Right lobe of liver (tissue), 6 donors: ENCODE measurements at places on chromosomes 13 and 19. TPM values are rescaled to one million over a fixed set of nuclear protein-coding genes. Genes with fewer than 3 reads are reported as not detected.

The GIPR gene
- total RNA-seq, result 0.07 TPM

The CD33 gene
- 5.3 TPM for total RNA-seq

The SLC10A2 gene
- total RNA-seq, result not detected

The SHC2 gene
- total RNA-seq, result 69.9 TPM

- no peaks in the 10 kb centered on the region for H3K27me3 ChIP-seq
- H3K36me3 ChIP-seq, result no peaks in the 10 kb centered on the region
- H3K4me3 ChIP-seq, result no peak overlapping the region
- no peak for DNase-seq
These were observed 11.2 kb upstream of the LYPD3 start for GRCh38 chr19:43476606-43477005.

DNA sequence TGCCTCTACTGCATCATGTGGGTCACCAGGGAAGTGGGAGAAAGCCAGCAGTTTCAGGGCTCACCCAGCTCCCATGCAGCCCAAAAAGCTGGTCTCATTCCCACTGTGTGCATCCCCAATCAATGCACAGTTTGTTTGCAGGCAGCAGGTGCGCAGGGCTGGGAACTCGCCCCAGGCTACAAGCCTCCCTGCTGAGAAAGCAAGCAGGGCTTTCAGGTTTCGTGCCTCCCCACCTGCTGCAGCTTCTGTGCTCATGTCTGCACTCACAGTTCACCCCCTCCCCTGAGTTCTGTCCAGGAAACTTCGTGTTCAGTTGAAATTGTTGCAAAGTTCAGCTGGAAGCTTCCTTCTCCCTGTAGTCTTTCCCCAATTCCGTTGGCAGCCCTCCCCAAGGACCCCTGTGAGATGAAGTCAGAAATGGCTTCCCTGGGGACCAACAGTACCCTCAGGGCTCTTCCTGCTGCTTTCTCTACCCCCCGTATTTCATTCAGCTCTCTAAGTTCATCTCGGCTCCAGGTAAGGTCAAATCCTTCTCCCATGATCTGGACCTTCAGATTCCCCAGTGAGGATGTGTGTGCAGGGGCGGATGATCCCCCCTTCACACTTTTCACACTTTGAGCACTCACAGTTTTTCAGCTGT lies 10.3 kb upstream of the KLK3 start:
- H3K36me3 ChIP-seq, result no peaks in the 10 kb centered on the region
- H3K27ac ChIP-seq, result no peak overlapping the region
- H3K4me3 ChIP-seq, result no peak overlapping the region

- DNase-seq, result no peak
- no peak overlapping the region for H3K4me3 ChIP-seq
- no peaks in the 10 kb centered on the region for H3K4me1 ChIP-seq
- H3K27ac ChIP-seq, result no peak overlapping the region
- peaks cover 97% of the 10 kb centered on the region for H3K36me3 ChIP-seq
- no peaks in the 10 kb centered on the region for H3K27me3 ChIP-seq
These were observed 28.6 kb downstream of the PRAM1 start for GRCh38 chr19:8473648-8474476.

- no peaks in the 10 kb centered on the region for H3K36me3 ChIP-seq
- H3K27me3 ChIP-seq, result no peaks in the 10 kb centered on the region
- no peaks in the 10 kb centered on the region for H3K4me1 ChIP-seq
- H3K27ac ChIP-seq, result no peak overlapping the region
- no peak overlapping the region for H3K4me3 ChIP-seq
- DNase-seq, result no peak
These were observed 27.9 kb downstream of the MIPEP start for GRCh38 chr13:23861310-23861709.

DNA sequence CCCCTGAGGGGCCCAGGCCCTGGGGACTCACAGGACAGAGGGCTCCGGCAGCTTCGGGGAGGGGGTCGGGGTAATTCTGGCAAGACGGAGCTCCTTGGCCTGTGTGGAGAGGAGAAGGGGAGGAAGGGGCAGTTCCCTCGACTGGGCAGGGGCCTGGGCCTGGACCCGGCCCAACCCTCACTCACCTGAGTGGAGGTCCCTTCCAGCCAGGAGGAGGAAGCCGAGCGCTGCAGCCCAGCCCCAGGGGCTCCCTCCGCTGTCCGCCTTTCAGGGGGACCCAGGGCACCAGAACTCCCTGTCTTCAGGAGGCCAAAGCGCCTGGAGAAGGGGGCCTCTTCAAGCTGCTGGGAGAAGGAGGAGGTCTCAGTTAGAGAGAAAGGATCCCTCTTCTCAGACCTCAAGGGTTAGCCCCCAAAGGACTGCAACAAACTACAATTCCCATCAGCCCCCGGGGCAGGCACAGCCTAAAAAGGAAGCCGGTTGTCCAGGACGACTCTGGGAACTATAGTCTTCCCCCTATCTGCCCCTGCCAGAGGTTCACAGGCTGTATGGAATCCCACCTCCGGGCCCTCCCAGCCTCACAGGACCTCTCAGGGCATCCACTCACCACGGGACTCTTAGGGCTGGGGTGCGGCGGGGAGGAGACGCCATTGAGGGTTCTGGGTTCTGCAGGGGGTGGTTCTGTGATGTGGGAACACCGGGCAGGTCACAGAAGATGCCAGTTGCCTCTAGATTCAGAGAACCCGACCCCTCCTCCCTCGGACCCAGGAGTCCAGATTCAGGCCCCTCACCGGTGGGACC lies 19.8 kb downstream of the EPS8L1 start:
- DNase-seq, result no peak
- H3K27me3 ChIP-seq, result no peaks in the 10 kb centered on the region
- no peaks in the 10 kb centered on the region for H3K4me1 ChIP-seq
- H3K36me3 ChIP-seq, result peaks cover 11% of the 10 kb centered on the region
- H3K4me3 ChIP-seq, result no peak overlapping the region
- no peak overlapping the region for H3K27ac ChIP-seq

DNA sequence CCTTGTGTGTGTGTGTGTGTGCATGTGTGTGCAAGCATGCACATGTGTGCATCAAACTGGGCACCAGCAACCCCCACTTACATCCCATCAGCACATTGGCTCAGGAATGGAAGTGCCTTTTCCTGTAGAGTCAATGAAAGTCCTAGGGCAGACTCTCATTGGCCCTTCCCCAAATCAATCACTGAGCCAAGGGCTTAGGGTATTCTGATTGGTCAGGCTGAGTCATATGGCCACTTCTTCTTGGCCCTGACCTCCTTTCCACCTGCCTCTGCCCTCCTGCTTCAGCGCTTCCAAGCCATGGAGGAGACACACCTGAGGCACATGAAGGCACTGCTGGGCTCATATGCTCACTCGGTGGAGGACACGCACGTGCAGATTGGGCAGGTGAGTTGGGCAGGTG lies 20.9 kb downstream of the FCHO1 start:
- H3K27ac ChIP-seq, result no peak overlapping the region
- H3K4me3 ChIP-seq, result no peak overlapping the region
- no peaks in the 10 kb centered on the region for H3K36me3 ChIP-seq
- no peak for DNase-seq

GRCh38 chr19:29366757-29367156 lies 153.8 kb upstream of the UQCRFS1 start:
- no peak overlapping the region for H3K4me3 ChIP-seq
- no peaks in the 10 kb centered on the region for H3K27me3 ChIP-seq
- H3K36me3 ChIP-seq, result no peaks in the 10 kb centered on the region
- DNase-seq, result no peak
- H3K27ac ChIP-seq, result no peak overlapping the region

DNA sequence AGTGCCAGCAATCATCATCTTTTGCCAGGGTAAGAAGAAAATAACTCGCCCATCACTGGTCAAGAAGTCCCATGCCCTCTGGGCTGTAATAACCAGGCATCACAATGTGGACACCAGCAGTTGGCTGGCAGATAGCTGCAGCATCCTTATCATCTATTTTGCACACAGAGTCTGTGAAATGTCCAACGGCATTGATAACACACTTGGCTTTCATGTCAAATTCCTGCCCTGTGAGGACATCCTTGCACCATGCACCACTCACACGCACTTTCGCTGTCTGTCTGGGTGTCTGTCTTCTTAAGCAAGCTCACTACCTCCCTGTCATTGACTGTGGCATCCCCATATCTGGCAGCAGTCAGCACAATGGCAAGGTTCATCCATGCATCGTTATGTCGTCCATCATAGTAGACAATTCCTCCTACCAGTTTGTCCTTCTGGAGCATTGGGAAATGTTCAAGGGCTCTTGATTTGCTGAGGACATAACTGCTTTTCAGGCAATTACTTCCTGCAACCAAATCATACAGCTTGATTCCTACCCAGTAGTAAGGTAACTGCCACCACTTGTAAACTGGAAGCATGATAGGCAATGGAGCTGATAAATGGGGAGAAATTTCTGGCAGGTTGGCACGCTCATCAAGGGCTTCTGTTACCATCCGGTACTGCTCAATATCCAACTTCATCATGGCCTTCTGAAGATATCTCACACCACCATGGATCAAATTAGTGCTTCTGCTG lies 6.8 kb upstream of the ZSCAN5A start:
- no peak for DNase-seq
- H3K27me3 ChIP-seq, result no peaks in the 10 kb centered on the region
- H3K36me3 ChIP-seq, result no peaks in the 10 kb centered on the region
- H3K27ac ChIP-seq, result no peak overlapping the region
- H3K4me3 ChIP-seq, result no peak overlapping the region

- peak; percentile 69 for DNase-seq
- H3K27ac ChIP-seq, result no peak overlapping the region
- no peaks in the 10 kb centered on the region for H3K4me1 ChIP-seq
These were observed 120.8 kb upstream of the ZNF507 start for GRCh38 chr19:32224371-32225244.

DNA sequence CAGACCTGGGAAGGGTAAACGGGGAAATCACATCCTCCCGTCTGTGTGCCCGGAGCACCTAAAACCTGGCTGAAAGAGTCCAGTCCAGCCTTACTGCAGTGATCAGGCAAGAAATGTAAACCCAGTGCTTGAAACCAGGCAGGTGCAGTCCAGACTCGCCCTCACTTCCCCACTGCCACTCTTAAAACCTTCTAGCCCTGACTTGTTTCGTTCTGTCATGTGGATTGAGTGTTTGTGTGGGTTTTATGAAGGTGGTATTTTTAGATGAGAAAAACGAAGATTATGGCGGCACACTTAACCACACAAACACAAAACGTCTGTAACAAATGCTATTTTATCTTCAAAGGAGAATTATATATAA lies 839 bp upstream of the CKAP2 start:
- peak overlapping the region; percentile 76 for H3K4me3 ChIP-seq
- no peaks in the 10 kb centered on the region for H3K27me3 ChIP-seq
- H3K4me1 ChIP-seq, result peaks cover 14% of the 10 kb centered on the region
- peak overlapping the region; percentile 82 for H3K27ac ChIP-seq

DNA sequence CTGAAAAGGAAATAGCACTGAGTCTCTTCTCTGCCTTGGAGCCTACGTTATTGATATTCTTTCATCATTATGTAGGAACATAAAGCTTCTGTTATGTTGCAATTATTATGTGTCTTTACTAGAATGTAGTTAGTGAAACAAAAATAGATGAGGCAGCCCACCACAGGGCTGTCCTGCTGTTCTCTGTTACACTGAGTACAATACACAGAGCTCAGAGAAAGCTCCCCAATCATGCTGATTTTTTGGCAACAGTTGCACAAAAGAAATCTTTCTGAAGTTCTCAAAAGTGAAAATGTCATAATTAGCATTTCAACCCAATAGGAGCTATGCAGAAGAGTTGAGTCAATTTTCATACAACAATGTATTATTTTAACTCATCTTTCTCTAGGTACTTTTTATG lies 119.5 kb downstream of the EFNB2 start:
- no peak overlapping the region for H3K4me3 ChIP-seq
- DNase-seq, result no peak
- H3K4me1 ChIP-seq, result no peaks in the 10 kb centered on the region
- H3K36me3 ChIP-seq, result no peaks in the 10 kb centered on the region
- no peak overlapping the region for H3K27ac ChIP-seq

- H3K4me3 ChIP-seq, result no peak overlapping the region
- H3K4me1 ChIP-seq, result no peaks in the 10 kb centered on the region
- H3K36me3 ChIP-seq, result no peaks in the 10 kb centered on the region
- H3K27ac ChIP-seq, result no peak overlapping the region
- DNase-seq, result no peak
These were observed 4.0 kb downstream of the MCF2L start for GRCh38 chr13:112972867-112973576.

DNA sequence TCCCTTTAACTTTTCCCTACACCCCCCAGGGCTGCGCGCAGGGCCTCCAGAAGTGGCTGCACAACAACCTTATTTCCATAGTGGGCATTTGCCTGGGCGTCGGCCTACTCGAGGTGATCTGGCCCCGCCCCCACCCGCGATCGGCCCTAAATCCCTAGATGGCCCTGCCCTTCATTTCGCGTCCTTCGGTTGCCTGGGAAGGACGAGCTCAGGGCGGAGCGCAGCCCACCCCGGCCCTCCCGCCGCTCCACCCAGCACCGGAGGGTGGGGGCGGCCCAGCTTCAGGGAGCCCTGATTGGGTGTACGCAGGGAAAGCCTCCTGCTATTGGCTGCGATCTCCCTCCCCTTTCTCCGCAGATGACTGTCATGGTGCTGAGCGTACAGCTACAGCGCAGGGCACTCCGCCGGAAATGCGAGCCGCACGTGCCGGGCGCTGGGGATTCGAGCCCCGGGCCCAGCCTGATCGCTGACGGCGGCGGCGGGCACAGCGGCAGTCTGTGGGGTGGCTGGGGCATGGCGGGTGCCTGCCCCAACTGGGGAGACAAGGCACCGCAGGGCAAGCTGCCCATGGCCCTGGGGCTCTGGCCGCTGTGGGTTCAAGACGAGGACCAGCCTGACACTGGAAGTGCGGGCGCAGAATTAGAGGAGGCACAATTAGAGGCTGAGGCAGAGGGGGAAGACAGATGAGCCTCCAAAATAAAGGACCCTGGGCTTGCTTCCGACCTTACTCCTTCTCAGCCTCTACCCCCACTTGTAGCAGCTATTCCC lies 4.3 kb downstream of the CD37 start:
- peak overlapping the region; percentile 67 for H3K4me3 ChIP-seq
- peak overlapping the region; percentile 92 for H3K27ac ChIP-seq
- H3K27me3 ChIP-seq, result no peaks in the 10 kb centered on the region
- DNase-seq, result peak; percentile 94
- no peaks in the 10 kb centered on the region for H3K36me3 ChIP-seq
- H3K4me1 ChIP-seq, result peaks cover 8% of the 10 kb centered on the region

DNA sequence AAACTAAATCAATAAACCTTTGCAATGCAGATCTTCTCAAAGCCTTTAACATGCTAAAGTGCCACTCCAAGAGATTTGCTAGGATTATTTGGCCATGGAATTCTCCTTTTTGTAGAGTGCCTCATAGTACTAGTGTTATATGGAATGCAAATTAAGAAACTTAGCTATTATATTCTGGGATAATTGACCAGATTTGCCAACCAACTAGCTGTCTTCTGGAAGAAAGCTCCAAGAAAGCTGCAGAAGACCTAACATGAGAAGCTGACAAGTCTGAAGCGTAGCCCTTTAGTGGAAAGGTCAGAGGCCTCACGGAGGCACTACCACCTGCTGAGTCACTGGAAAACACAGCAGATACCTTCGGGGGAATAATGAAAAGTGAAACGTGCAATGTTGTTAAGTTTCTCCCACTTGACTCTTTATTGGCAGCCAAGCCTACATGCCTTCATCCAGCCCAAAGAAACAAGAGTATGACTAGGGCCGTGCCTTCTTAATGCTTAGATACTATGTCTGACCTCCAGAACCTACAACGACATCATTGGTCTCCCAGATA lies 29.8 kb upstream of the KATNAL1 start:
- H3K27ac ChIP-seq, result no peak overlapping the region
- H3K27me3 ChIP-seq, result no peaks in the 10 kb centered on the region
- no peaks in the 10 kb centered on the region for H3K36me3 ChIP-seq
- no peak overlapping the region for H3K4me3 ChIP-seq

GRCh38 chr19:15432629-15433518 lies 14.1 kb upstream of the AKAP8L start:
- H3K36me3 ChIP-seq, result no peaks in the 10 kb centered on the region
- H3K4me1 ChIP-seq, result no peaks in the 10 kb centered on the region
- H3K27ac ChIP-seq, result peak overlapping the region; percentile 45
- no peaks in the 10 kb centered on the region for H3K27me3 ChIP-seq
- H3K4me3 ChIP-seq, result peak overlapping the region; percentile 75
- peak; percentile 93 for DNase-seq

- no peak for DNase-seq
- peaks cover 43% of the 10 kb centered on the region for H3K36me3 ChIP-seq
- no peaks in the 10 kb centered on the region for H3K4me1 ChIP-seq
These were observed 14.0 kb downstream of the ZNF121 start for GRCh38 chr19:9570255-9570654.
